ENCODE measurements at places on chromosomes 1 and 21. TPM values are rescaled to one million over a fixed set of nuclear protein-coding genes. Genes with fewer than 3 reads are reported as not detected.
A peak's percentile ranks its signal among the peaks of the same experiment; 100 is the strongest.

The UFC1 gene
- 72.8 TPM for total RNA-seq

DNA sequence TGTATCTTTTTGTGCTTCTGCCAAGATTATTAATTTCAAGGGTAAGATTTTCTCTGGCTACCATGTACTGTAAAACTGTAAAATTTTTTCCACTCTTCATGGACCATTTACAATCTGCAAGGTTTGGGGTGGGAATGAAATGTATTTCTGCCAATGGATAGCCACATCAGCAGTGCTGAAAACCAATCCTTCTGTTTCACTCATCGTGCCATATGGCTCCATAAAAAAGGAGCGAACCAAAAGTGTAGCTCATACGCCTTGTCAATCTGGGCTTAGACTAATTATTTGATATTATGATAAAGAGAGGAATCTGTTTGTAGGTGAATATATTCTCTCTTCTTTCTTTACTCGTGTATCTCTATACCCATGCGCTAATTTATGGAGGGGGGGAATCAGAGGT is 3.0 kb upstream of the SLC44A5 start:
- no peak overlapping the region for H3K27ac ChIP-seq
- H3K27me3 ChIP-seq = peaks cover 7% of the 10 kb centered on the region
- no peak overlapping the region for H3K4me3 ChIP-seq
- no peak for DNase-seq
- no peaks in the 10 kb centered on the region for H3K36me3 ChIP-seq

- H3K4me3 ChIP-seq = no peak overlapping the region
- H3K27me3 ChIP-seq = peaks cover 14% of the 10 kb centered on the region
- H3K27ac ChIP-seq = no peak overlapping the region
These were observed 306.5 kb downstream of the AJAP1 start for GRCh38 chr1:4960782-4961475.

The SAMSN1 gene
- 1.1 TPM for total RNA-seq

- DNase-seq = no peak
- no peak overlapping the region for H3K27ac ChIP-seq
- H3K4me1 ChIP-seq = no peaks in the 10 kb centered on the region
- H3K36me3 ChIP-seq = no peaks in the 10 kb centered on the region
These were observed 219.3 kb upstream of the GREM2 start for GRCh38 chr1:240831191-240831631.

- peaks cover 38% of the 10 kb centered on the region for H3K36me3 ChIP-seq
- no peaks in the 10 kb centered on the region for H3K27me3 ChIP-seq
- H3K27ac ChIP-seq = no peak overlapping the region
- no peak for DNase-seq
- H3K4me3 ChIP-seq = no peak overlapping the region
- peaks cover 16% of the 10 kb centered on the region for H3K4me1 ChIP-seq
These were observed 120.5 kb downstream of the UBR4 start for GRCh38 chr1:19089524-19089923.

DNA sequence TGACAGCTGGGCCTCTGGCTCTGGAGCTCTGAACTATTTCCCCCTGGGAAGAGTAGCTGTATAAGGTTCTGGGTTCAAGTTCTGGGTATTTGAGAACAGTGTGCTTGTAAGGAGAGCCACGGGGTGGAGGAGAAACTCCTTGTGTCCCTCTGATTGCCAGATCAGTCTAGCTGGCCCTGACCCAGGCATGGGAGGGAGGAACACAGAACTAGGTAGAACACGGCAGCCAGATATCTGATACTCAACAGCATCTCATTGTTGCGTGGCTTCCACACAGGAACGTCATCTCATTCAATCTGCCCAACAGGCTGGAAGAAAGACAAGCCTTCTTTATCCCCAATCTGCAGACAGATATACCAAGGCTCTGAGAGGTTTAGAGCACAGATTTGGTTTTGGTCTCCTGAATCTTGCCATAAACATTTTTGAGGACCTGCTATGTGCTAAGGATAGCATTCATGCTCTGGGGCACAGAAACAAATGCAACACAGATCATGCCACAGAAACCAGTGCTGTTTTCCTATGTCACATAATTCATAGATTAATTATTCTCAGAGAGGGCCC is 83.8 kb downstream of the PLXNA2 start:
- H3K36me3 ChIP-seq = no peaks in the 10 kb centered on the region
- H3K4me1 ChIP-seq = no peaks in the 10 kb centered on the region
- no peak overlapping the region for H3K4me3 ChIP-seq
- no peak for DNase-seq

DNA sequence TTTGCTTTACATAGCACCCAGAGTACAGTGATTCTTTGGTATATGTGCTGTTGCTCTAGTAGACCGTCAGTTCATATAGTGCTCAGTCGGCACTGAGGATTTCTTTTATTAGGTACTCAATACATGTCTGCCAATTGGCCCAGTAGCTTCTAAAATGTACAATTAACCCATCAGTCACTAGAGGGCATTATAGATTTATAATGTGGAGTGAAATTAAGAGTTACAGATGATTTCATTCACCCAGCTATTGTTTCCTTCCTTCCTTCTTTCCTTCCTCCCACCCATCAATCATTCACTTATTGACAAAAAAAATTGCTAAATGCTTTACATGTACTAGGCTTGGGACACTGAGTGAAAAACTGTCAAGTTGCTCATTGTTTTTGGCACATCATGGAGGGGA is 263.6 kb upstream of the USP24 start:
- no peaks in the 10 kb centered on the region for H3K27me3 ChIP-seq
- H3K36me3 ChIP-seq = no peaks in the 10 kb centered on the region
- no peak for DNase-seq

- H3K36me3 ChIP-seq = no peaks in the 10 kb centered on the region
- H3K27ac ChIP-seq = no peak overlapping the region
- H3K4me1 ChIP-seq = peaks cover 8% of the 10 kb centered on the region
- peak; percentile 2 for DNase-seq
These were observed 57.8 kb downstream of the WNT9A start for GRCh38 chr1:227889863-227890405.

The OR10Z1 gene
- total RNA-seq = not detected

GRCh38 chr1:117011334-117011733 is 9.8 kb downstream of the CD101 start:
- no peak for DNase-seq
- no peak overlapping the region for H3K27ac ChIP-seq
- H3K27me3 ChIP-seq = no peaks in the 10 kb centered on the region
- H3K4me3 ChIP-seq = no peak overlapping the region
- H3K4me1 ChIP-seq = no peaks in the 10 kb centered on the region

- DNase-seq = no peak
- H3K36me3 ChIP-seq = no peaks in the 10 kb centered on the region
- no peaks in the 10 kb centered on the region for H3K4me1 ChIP-seq
- no peaks in the 10 kb centered on the region for H3K27me3 ChIP-seq
These were observed 15.4 kb downstream of the HDAC1 start for GRCh38 chr1:32307324-32307723.

- H3K27me3 ChIP-seq = no peaks in the 10 kb centered on the region
- no peak overlapping the region for H3K4me3 ChIP-seq
- no peaks in the 10 kb centered on the region for H3K36me3 ChIP-seq
- no peaks in the 10 kb centered on the region for H3K4me1 ChIP-seq
- H3K27ac ChIP-seq = no peak overlapping the region
These were observed 47.8 kb downstream of the GPR88 start for GRCh38 chr1:100585786-100586185.

The LAD1 gene
- 26.8 TPM for total RNA-seq

The KPRP gene
- 0.57 TPM for total RNA-seq

- no peak for DNase-seq
- H3K4me3 ChIP-seq = no peak overlapping the region
- H3K27ac ChIP-seq = no peak overlapping the region
- H3K36me3 ChIP-seq = peaks cover 10% of the 10 kb centered on the region
- no peaks in the 10 kb centered on the region for H3K27me3 ChIP-seq
These were observed 32.9 kb downstream of the TMEM53 start for GRCh38 chr1:44641126-44642102.

The DNASE2B gene
- 0.85 TPM for total RNA-seq

The RGL1 gene
- 11.1 TPM for total RNA-seq

The GREM2 gene
- total RNA-seq = 1.6 TPM

- no peaks in the 10 kb centered on the region for H3K27me3 ChIP-seq
- H3K27ac ChIP-seq = no peak overlapping the region
- H3K4me3 ChIP-seq = no peak overlapping the region
These were observed 106.6 kb upstream of the VAV3 start for GRCh38 chr1:108071601-108072000.

GRCh38 chr1:160081261-160081936 is at the start of gene KCNJ9:
KCNJ9 (plus strand) TSS chr1:160081538; CDS start chr1:160084031, 2,493 bp downstream.
- no peak within 1 kb of the TSS for H3K4me3 ChIP-seq
- DNase-seq = no peak
- H3K4me1 ChIP-seq = no peaks in the 10 kb centered on the region
- H3K27ac ChIP-seq = no peak within 1 kb of the TSS
- H3K27me3 ChIP-seq = no peaks in the 10 kb centered on the region

The FAM110D gene
- 3.8 TPM for total RNA-seq

- no peak overlapping the region for H3K4me3 ChIP-seq
- H3K36me3 ChIP-seq = no peaks in the 10 kb centered on the region
- H3K27me3 ChIP-seq = no peaks in the 10 kb centered on the region
- H3K4me1 ChIP-seq = no peaks in the 10 kb centered on the region
- no peak overlapping the region for H3K27ac ChIP-seq
- DNase-seq = no peak
These were observed 68.5 kb downstream of the ATP2B4 start for GRCh38 chr1:203695116-203695515.

The NT5C1A gene
- total RNA-seq = not detected

GRCh38 chr1:234271243-234271606 is 102.0 kb upstream of the COA6 start:
- H3K4me3 ChIP-seq = no peak overlapping the region
- H3K36me3 ChIP-seq = no peaks in the 10 kb centered on the region
- DNase-seq = no peak
- H3K27me3 ChIP-seq = no peaks in the 10 kb centered on the region

The PM20D1 gene
- not detected for total RNA-seq

DNA sequence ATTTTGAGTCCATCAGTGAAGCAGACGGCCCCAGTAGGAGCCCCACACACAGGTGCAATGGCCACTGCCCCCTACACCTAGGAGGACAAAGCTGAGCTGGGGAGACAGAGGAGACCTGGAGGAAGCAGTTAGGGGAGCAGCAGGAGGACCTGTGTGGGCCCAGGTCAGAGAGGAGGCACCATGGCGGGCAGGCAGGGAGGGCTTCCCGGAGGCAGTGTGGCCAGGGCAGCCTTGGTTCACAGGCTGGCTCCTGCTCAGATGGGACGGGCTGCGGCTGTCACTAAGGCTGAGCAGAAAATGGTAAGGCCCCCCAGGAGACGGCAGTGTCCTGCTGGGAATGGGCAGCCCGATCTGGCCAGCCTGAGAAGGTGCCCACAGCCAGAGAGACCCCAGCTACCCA is 15.4 kb downstream of the MEGF6 start:
- no peak overlapping the region for H3K27ac ChIP-seq
- H3K27me3 ChIP-seq = no peaks in the 10 kb centered on the region
- no peak for DNase-seq
- no peaks in the 10 kb centered on the region for H3K36me3 ChIP-seq

GRCh38 chr21:42058631-42059111 is 12.4 kb upstream of the UMODL1 start:
- H3K4me3 ChIP-seq = no peak overlapping the region
- no peaks in the 10 kb centered on the region for H3K27me3 ChIP-seq
- H3K36me3 ChIP-seq = no peaks in the 10 kb centered on the region
- peak overlapping the region; percentile 71 for H3K27ac ChIP-seq
- no peak for DNase-seq

GRCh38 chr1:11158720-11159321 is 30.3 kb upstream of the ANGPTL7 start:
- peaks cover 8% of the 10 kb centered on the region for H3K4me1 ChIP-seq
- no peaks in the 10 kb centered on the region for H3K36me3 ChIP-seq
- DNase-seq = no peak
- H3K27ac ChIP-seq = peak overlapping the region; percentile 42

The OPRD1 gene
- total RNA-seq = 0.34 TPM

The FAM229A gene
- total RNA-seq = 24.2 TPM

The AADACL4 gene
- total RNA-seq = not detected

DNA sequence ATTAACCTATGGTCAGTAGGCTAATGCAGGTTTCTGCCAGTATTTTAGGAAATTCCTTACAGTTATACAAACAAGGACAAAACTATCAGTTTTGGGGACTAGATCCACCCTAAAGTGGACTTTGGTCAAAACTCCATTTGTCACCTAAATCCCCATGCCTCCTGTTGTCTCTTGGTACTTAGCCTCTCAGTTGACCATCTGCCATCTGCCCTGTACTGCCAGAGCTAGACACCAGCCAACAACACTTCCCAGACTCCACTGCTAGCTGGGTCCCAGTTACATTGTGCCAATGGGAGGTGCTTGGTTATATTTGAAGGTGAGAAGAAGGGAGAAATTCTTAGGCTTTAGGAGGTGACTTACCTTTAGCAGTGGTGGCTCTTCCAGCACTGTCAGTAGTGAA is 17.0 kb upstream of the BSDC1 start:
- H3K4me3 ChIP-seq = no peak overlapping the region
- no peaks in the 10 kb centered on the region for H3K36me3 ChIP-seq
- no peak overlapping the region for H3K27ac ChIP-seq
- DNase-seq = no peak
- H3K4me1 ChIP-seq = no peaks in the 10 kb centered on the region

DNA sequence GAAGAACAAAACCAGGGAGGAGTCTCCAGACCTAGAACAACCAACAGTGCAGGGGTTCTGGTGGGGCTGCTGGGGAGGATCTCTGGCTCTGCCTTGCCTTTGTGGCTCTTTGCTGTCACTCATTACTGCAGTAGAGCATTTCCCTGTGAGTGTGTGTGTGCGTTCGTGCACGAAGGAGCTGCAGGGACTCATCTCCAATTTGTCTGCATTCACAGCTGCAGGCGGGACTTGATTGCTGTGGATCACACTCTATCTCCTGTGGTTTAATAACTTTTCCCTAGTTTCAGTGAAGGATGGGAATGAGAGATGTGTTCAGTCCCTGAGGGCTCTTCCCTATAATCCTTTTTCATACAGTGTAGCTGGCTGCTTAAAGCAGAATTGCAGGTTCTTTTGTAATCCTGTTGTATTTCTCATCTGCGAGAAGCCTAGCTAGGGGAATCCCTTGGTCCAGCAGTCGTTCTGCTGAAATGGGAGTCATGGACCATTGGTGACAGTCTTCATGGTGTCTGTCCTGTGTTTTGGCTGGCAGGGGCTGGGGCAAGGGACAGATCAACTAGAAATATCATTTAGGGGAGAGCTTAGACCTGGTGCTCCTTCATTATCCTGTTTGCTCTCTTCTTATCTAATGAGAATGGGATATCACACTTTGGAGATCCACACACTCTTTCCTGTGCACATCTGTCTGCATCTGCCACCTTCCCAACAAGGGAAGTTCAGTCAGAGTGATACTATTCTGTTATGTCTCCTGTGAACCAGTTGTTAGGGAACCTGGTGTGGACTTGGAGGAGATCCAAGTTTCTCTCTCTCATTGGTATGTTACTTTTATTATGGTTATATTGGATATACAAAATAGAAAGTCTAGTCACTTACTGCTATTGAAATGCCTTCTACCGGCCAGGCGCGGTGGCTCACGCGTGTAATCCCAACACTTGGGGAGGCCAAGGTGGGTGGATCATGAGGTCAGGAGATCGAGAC is 3.0 kb downstream of the PCP4L1 start:
- no peak overlapping the region for H3K27ac ChIP-seq
- no peak for DNase-seq
- no peaks in the 10 kb centered on the region for H3K36me3 ChIP-seq
- H3K4me3 ChIP-seq = no peak overlapping the region
- H3K4me1 ChIP-seq = no peaks in the 10 kb centered on the region
- no peaks in the 10 kb centered on the region for H3K27me3 ChIP-seq

The PLA2G5 gene
- total RNA-seq = 8.7 TPM

The GBP1 gene
- total RNA-seq = 13.9 TPM

The MOB3C gene
- total RNA-seq = 19.4 TPM

The COA7 gene
- 4.4 TPM for total RNA-seq

The TRIM17 gene
- 2.0 TPM for total RNA-seq

Measured in prostate gland (tissue), 2 donors.